ENCODE measurements at places on chromosomes 3 and 15.

DNA sequence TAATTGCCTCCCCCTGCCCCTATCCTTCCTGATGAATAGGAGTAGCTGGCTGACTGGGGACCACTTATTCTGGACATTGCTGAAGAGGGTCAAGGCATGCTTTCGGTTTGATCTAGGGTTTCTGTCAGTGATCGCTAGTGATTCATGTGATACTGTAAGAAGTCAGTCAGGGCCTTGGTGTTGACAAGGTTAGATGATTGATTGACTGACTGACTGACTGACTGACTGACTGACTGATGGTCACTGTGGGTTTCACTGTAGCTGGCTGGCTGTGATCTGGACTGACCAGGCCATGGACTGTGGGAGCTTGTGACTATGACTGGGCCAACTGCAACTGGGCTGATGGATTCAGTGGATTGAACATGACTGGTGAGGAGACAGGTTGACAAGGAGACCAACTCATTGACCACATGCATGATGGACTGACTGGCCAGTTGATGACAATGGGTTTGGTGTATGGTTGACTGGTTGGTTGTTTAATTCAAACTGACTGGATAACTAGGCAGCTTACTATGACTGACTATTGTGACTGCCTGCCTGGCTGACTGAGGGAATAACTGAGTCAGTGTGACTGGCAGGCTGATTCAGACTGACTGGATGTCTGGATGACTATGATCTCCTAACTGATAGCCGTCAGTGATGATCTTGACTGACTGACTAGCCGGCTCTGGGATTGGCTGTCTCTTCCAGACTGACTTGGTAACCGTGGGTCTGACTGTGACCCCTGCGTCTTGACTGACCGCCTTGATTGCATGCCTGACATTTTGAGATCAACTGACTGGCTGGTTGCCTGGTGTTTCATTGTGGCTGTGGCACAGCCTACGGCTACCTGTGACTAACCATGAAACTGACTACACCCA lies 509.9 kb downstream of the SHQ1 start:
- DNase-seq = peak; percentile 37

GRCh38 chr3:51408021-51408420 lies 16.9 kb downstream of the RBM15B start:
- DNase-seq = no peak

DNA sequence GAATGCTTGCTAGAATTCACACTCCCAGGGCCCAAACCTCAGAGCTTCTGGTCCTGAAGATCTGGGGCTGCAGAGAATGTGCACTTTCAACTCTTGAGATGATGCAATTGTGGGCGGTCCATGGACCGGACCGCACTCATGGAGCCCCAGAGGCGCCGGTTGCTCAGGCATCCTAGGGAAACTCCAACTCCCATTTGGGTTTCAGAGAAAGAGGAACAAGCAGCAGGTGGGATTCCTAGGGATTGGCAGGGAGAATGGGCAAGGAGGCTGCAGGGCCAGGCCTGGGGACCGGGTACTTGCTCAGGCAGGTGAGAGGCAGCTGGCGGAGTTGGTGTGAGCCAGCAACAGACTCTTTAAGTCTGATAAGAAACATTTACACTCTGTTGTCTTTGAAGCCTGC lies 3.5 kb downstream of the NOX5 start:
- no peak for DNase-seq

DNA sequence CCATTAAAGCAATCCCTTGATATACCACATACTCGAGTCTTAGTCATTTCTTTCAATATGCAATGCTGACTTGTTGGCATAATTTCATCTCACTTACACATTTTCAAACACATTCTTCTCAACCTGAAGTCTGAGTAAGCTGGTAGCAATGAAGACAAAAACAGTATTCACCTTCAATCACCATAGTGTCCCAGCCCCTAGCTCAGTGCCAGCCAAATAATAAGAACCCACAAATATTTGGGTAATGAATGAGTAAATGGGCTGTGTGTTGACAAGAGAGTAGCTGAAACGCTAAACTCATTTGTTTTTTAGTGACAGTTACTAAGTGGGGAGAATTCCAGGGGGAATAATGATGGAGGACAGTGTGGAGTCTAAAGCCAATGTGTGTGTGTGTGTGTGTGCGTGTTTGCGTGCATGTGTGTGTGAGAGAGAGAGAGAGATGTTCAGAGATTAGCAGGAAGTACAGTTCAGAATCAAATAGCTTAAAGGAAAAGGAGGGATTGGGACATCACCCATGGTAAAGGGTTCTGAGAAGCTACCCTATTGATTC lies 165.7 kb downstream of the GAP43 start:
- peak; percentile 79 for DNase-seq

DNA sequence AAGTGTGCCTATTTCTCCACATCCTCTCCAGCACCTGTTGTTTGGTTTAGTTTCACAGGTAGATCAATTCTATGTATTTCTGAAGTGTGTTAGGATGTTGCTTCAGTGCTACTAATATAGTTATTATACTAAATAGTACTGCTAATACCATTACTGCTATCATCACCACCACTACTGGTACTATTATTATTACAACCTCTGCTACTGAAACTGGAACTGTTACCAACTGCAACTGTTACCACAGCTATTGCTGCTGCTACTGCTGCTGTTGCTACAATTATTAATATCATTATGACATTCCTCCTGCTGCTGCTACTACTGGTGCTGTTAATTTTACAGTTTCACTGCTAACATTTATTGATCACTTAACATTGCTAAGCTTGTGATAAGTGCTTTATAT lies 8.3 kb upstream of the LMOD3 start:
- DNase-seq = no peak

DNA sequence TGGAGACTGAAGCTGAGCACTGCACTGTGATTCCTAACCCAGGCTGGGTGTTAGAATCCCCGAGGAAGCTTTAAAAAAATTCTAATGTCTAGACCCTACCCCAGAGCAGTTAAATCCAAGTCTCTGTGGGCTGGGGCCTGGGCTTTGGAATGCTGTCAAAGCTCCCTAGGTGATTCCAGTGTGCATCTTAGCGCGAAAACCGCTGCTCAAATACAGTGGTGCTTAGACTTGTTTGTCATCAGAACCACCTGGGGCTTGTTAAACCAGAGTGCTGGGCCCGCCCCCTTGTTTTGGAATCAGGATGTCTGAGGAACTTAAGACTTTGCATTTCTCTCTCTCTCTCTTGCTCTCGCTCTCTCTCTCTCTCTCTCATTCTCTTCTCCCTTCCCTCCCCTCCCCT lies 20.7 kb downstream of the RHCG start:
- no peak for DNase-seq

DNA sequence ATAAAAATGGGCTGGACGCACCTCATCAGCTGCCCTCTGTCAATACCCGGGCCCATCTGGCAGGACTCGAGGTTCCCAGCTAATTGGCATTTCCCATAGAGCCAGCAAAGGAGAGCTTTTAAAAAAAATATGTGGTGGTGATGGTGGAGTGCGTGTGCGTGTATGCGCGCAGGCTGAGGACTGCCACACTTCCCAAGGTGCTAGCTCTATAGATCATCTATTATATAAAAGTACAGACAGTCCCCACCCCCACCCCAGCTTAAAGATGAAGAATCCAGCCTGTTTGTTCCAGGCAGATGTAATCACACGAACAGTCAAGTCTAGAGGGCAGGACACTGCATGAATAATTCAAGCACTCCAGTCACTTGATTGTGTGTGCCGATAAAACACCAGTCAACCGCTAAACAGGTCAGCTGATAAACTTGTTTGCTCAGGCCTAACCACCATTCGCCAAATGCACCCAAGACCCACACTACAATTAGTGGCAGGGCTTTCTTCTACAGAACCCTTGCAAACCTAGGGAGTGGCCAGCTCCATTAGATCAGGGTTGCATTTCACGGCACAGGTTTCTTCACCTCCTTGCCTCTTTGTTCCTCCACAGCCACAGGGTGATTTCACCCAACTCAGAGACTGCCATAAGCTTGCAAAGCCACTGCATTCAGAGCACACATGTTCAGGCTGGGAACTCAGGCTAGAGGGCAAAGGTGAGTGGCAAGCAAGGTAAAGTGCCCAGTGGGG lies 5.8 kb downstream of the TLE3 start:
- peak; percentile 47 for DNase-seq

DNA sequence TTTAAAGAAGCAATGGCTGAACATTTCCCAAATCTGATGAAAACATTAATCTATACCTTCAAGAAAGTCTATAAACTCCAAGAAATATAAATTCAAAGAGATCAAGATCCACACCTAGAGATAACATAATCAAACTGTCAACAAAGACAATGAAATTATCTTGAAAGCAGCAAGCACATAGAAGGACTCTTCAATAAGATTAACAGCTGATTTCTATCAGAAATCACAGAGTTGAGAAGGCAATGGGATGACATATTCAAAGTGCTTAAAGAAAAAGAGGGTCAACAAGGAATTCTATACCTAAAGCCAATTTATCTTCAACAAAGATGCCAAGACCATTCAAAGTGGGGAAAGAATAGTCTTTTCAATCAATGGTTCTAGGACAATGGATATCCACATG lies 41.1 kb upstream of the LAMP3 start:
- no peak for DNase-seq

GRCh38 chr3:14540821-14541385 lies 761 bp upstream of the GRIP2 start:
- DNase-seq = no peak

GRCh38 chr3:58880182-58880581 lies 169.6 kb downstream of the CFAP20DC start:
- no peak for DNase-seq

- peak; percentile 2 for DNase-seq
Measured at GRCh38 chr3:81581966-81582599, 179.4 kb downstream of the GBE1 start.

DNA sequence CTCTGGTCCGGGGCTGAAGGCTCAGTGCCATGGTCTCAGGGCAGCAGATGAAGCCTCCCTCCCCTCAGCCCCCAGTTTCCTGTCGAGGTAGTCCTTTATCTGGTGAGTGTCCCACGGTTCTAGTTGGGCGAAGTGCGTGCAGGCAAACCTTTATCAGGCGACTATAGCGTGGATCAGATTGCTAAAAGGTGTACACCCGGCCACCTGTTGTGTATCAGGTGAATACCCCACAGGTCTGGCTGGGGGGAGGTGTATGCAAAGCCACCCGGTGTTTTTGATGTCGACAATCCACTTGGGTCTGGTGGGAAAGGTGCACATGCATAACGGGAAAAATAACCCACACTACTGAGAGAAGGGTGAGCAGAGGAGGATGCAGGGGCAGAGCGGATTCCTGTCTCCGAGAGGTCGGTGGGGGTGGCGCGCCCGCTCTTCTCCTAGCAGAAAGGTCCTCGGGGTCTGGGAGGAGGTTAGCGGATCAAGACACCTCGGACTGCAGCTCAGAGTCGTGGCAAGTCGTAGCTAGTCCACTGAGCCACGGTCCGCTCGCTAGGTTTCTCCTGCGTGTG lies 507 bp downstream of the SLC12A6 start:
- no peak for DNase-seq

DNA sequence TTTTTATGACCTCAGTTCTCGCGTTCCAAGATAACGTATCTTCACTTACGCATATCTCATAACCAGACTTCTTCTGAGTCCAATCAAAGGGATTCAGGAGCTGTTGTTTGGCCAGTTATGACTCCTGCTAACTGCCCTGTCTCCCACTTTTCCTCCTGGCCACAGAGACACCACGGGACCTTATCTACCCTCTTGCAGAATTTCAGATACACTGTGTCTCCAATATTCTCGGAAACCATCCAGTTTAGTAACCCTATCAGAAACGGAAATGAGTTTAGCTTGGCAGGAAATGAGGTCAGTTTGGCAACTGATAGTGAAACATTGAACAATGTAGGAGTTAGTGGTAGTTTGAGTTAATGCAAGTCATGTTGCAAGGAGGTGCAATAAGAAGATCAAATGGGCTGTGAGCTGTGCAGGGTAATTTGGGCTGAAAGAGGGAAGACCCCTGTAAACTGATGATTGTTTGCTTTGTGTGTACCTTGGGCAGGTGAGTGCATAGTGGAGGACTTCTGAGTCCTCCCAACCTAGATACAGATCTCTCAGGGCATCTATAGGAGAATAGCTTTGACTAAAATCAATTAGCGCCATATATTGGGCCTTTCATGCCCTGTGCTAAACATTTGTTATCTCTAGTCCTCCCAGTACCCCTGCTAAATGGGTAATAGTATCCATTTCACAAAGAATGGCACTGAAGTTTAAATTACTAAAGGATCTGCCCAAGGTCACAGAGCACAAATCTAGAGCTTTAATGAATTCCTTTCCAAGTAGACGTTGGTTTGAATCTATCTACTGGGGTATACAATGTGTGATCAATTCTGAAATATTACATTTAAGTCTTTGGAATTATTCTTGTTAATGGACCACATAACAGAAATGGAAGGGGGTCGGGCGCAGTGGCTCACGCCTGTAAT lies 41.3 kb upstream of the PIK3CB start:
- no peak for DNase-seq

GRCh38 chr3:188742755-188743550 lies 428.8 kb upstream of the TPRG1 start:
- DNase-seq = no peak

- no peak for DNase-seq
Measured at GRCh38 chr15:37586976-37587375, 347.5 kb upstream of the TMCO5A start.

GRCh38 chr15:87755226-87755625 lies 501.3 kb downstream of the NTRK3 start:
- no peak for DNase-seq

DNA sequence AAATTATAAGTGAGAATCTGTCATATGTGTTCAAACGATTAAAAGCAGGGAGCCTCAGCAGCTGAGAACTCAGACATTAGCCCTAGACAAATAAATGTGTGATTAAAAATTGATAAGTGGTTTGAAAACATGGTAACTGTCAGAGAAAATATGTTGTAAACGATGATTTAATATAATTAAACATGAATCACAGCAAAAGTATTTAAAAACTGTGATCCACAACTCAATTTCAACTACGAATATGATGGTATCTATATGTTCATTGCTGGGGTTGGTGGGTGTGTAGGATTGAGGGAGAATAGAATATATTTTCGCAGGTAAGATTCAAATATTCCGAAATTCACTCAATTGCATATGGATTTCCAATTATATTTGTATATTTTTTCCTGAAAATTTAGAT lies 302.2 kb upstream of the CNTN3 start:
- no peak for DNase-seq

DNA sequence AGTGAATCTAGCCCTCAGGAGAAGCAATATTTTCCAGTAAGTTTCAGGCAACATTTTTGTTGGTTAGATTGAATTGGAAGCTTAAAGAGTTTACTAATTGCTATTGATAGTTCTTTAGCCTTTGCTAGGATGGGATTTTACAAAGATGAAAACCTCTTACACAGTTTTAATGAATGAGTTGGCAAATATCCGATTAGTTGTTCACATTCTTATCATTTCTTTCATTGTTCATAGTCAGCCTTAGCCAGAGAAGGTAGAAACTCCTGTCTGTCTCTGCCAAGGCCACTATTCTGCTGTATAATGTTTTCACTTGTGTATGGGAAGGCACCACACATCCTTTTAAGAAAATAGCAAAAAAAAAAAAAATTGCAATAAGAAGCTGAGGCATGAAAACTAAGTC lies 222.0 kb upstream of the MANF start:
- no peak for DNase-seq

- no peak for DNase-seq
Measured at GRCh38 chr15:73987681-73988444, 4.2 kb downstream of the STOML1 start.
